ENCODE measurements at places on chromosomes 13 and 19.
A peak's percentile ranks its signal among the peaks of the same experiment; 100 is the strongest.

GRCh38 chr13:112348642-112349345 is 27.4 kb upstream of the SPACA7 start:
- DNase-seq = no peak

GRCh38 chr13:71830736-71831135 is 36.3 kb downstream of the DACH1 start:
- DNase-seq = no peak

- DNase-seq = no peak
Measured at GRCh38 chr19:6062274-6062673, 48.0 kb downstream of the RFX2 start.

DNA sequence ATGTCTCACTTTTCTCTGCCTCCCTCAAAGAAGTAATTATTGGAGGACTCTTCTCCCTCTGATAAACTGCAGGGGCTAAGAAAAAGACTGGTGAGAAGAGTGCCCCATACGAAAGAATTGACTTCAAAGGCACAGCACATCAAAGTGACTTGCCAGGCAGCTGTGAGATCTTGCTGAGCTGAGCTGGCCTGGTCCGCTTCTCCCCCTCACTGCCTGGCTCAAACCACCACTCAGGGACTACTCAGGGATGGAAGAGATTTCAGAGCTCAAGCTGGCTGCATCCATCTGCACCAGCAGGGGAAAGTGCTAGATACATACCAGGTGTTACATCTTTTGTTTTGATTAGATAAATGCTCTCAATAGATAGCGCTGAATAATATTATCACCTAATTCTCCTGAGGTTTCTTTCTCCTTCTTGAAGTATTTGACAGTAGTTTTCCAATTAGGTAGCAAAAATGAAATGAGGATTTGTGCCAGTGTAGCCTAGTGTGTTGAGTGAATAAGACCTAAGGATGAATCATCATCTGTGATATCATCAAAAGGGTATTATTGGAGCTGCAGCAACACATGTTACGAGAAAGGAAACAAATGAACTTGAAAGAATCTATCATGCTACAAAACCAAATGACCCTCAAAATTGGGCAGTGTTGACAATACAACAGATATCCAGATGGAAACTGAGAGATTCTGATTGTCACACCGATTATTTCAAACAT is 379.8 kb downstream of the TBC1D4 start:
- DNase-seq = no peak

DNA sequence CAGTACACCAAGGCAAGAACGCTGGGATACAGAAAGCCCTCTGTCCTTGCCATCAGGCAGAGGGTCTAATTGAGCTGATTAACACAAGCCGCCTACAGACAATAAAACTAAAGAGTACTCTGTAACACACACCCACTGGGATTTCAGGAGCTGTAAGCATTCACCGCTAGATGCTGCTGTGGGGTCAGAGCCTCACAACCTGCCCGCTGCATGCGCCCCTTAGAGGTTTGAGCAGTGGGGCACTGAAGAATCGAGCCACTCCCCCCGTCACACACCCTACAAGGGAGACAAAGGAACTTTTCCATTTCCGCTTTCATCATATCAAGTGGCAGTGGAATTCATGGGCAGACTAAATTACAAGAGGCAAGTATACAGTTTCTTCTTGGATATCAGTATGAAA is 1080.6 kb downstream of the PCDH17 start:
- DNase-seq = no peak

- DNase-seq = no peak
Measured at GRCh38 chr13:110262508-110263291, 44.3 kb downstream of the COL4A1 start.

GRCh38 chr13:89072979-89073378 is 1401.8 kb downstream of the SLITRK5 start:
- no peak for DNase-seq

DNA sequence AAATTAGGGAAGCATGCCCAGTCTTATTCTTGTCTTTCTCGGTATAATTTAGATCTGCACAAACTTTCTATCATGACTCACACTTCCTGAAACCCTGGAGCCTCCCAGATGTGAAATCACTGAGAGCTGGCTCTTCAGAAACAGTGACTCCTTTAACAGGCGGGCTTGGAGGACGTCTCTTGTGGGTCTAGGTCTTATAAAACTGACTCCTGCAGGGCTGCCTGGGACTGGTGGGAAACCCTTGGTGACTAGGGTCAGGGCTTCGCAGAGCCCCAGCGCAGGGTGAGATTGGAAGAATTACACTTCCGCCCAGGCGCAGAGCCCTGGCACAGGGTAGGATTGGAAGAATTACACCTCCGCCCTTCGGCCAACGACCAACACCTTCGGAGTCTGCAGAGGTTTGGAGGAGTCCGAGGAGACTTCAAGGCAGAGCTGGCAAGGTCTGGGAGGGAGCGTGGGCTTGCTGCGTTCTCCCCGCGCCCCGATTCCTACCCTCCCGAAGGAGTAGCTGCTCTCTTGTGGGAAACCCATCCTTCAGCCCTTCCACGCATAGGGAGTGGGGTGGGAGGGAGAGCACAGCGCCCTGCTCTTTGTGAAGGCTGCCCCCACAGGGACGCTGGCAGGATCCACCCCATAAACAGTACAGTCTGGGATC is 43.4 kb upstream of the MAP3K10 start:
- no peak for DNase-seq

DNA sequence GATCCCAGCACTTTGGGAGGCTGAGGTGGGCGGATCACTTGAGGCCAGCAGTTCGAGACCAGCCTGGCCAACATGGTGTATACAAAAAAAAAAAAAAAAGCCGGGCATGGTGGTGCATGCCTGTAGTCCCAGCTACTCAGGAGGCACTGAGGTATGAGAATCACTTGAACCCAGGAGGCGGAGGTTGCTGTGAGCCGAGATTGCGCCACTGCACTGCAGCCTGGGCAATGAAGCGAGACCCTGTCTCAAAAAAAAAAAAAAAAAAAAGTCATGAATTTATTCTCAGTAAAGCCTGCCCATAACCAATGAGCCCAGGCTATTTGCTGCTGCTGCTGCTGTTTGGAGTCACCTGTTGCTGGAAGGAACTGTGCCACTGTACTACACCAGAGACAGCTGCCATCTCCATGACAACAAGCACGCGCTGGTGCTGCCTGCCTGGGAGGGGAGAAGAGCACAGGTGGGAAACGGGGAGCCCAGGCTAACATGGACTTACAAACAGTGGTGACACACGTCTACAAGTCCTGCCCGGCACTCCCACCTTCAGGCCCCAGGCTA is 11.3 kb downstream of the ZFR2 start:
- no peak for DNase-seq

DNA sequence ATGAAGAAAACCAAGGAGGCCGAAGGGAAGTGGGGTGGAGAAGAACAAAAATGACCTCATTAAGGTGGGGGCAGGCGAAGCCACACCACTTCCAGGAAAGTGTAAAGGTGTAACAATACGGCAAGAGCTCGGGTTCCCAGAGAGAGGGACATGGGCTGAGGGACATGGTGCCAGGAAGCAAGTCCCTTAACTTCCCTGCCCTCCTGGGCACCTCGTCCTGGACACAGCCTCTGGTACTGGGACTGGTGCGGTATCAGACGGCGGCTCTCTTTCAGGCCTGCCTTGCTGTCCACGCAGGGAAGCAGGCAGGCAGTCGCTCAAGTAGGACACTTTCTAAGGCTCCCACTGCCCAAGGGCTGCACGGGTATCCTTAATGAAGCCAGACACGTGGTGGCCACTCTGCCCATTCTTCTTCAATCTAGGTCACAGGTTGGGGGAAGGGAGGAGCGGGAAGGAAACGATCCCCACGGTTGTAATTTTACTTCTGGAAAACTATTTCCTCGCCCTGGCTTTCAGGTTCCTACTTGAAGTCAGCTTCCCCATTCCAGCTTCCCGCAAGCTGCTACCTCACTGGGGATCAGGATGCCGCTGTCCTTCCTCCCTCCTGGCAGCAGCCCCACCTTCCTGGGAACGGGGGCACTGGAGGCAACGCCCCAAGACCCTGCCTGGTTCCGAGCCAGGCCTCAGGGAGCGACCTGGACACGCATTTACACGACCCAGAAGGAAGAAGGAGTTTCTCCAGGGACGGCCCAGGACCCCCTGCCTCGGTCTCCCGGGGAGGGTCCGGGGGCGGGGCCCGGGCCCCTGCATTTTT is 1.2 kb downstream of the AP3D1 start:
- no peak for DNase-seq

- no peak for DNase-seq
Measured at GRCh38 chr13:112738606-112739005, 48.8 kb downstream of the ATP11A start.

- no peak for DNase-seq
Measured at GRCh38 chr13:20294497-20294896, 62.4 kb upstream of the GJB6 start.

DNA sequence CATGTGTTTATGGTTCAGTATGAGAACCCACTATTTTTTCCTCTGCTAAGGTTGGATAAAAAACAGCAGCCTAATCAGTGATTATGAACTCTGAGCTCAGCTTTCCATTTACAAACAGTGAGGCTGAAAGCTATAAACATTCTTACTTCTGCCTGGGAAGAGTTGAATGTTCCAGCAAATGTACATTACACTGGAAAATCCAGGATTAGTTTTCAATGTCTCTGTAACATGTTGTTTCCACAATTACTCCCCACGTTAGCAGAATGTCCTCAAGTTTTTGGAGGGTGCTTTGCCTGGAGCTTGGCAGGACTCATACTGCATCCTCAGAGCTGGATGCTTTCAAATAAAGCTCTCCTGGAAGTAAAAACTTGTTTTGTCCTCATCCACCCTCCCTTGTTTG is 150.4 kb downstream of the POSTN start:
- no peak for DNase-seq

- DNase-seq = no peak
Measured at GRCh38 chr13:59755632-59756290, 408.0 kb downstream of the DIAPH3 start.

- no peak for DNase-seq
Measured at GRCh38 chr19:35977446-35978222, 17.4 kb upstream of the SDHAF1 start.

- DNase-seq = no peak
Measured at GRCh38 chr19:14768001-14768400, 10.4 kb downstream of the ADGRE2 start.

DNA sequence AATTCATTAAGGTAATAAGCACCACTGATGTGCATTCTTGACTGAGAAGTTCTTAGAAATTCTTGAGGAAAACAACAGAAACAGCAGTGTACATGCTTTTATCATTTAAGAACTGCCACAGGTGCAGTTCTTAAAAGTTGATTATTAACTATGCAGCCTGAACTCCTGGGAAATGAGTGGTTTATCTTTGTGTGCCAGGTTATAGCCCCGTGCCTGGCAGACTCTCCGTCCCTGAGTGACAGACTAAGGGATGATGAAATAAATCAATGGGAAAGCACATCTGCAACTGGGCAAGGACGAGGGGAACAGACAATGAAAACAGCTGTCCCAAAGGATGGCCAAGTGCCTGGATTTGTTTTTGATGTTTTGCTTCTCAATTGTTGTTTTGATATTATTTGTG is 84.4 kb upstream of the SPATA13 start:
- DNase-seq = peak; percentile 68

DNA sequence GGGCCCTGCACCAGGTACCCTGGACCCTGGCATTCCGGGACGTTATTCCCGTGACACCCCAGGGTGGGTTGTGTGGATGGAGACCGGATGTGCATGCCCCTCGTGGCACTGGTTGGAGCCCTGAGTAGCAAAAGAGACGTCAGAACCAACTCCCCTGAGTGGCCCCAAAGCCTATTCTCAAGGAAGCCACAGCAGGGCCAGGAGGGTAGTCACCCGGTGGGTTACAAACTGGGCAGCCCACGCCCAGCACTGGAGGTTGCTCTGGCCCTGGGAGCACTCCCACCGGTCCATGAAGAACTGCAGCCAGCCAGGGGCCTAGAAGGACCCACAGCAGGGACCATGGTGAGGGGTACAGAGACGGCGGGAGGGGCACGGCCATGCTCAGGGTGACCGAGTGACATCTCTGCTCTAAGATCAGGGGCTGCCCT is 7.5 kb downstream of the KLF16 start:
- DNase-seq = no peak

DNA sequence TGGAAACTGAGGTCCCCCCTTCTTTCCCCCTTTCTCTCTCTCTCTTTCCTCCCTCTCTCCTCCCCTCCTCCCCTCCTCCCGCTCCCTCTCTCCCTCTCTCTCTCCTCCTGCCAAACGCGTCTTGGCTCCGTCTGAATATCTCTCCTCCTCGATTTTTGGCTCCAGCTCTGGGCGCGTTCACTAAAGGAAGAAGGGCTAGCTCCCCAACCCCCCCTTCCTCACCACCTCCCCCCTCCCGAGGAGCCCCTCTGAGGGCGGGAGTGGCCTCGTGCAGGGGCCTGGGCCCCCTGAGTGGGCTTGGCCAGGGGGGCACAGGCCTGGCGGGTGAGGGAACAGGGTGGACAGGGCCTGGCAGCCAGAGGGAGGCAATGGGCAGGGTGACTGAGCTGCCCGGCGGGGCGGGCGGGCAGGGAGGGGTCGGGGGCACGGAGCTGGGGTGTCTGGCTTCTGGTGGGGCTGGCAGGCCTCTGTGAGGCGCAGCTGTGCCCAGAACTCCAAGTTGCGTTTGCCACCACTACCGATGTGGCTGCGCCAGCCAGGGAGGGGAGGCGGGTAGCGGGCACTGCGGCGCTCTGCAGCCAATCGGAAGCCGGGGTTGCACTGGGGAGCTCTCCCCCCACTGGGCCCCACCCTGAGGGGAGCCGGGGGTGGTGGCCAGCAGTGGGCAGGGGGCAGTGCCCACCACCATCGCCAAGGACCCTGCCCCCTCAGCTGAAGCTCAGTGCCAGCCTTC is 7.1 kb downstream of the NFIX start:
- peak; percentile 97 for DNase-seq

DNA sequence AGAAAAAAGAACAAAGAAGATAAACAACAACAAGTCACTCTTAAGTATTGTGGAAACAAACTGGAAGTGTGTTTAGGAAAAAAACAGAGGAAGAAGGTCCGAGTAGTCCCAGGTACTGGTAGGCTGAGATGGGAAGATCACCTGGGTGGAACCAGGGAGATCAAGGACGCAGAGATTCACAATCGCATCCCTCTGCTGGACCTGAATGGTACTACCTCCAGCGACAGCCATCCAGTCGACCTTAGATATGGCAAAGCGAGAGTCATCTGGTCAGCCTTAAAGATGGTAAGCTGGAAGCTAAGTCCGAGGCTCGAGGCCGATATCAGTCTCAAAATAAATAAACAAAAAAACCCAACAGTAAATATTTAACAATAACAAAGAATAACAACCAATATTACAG is 44.9 kb upstream of the ZNF91 start:
- DNase-seq = no peak

DNA sequence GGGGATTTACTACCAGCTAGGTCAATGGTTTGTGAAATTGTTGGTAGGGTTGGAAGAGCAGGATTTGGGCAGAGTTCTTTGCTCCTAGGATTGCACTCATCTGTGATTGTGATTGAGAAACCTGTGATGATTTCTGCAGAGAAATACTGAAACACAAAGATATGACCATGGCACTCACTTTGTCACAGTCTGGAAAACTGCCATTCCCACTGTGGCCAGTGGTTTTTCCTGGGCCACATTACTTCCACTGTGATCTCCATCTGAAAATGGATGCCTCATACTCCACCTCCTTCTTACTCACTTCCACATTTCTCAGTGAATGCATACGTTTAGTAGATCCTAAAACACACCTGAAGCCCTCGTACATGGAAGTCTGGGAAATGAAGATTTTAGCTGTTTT is 593.2 kb downstream of the LMO7 start:
- no peak for DNase-seq
